Stimulated activated CD4-positive, alpha-beta T cell treated with anti-CD3 and anti-CD28 coated beads, Interleukin-4, amount 100 ng/mL, for 24 hours (primary cell): ENCODE measurements at places on chromosomes 16 and 17.

DNA sequence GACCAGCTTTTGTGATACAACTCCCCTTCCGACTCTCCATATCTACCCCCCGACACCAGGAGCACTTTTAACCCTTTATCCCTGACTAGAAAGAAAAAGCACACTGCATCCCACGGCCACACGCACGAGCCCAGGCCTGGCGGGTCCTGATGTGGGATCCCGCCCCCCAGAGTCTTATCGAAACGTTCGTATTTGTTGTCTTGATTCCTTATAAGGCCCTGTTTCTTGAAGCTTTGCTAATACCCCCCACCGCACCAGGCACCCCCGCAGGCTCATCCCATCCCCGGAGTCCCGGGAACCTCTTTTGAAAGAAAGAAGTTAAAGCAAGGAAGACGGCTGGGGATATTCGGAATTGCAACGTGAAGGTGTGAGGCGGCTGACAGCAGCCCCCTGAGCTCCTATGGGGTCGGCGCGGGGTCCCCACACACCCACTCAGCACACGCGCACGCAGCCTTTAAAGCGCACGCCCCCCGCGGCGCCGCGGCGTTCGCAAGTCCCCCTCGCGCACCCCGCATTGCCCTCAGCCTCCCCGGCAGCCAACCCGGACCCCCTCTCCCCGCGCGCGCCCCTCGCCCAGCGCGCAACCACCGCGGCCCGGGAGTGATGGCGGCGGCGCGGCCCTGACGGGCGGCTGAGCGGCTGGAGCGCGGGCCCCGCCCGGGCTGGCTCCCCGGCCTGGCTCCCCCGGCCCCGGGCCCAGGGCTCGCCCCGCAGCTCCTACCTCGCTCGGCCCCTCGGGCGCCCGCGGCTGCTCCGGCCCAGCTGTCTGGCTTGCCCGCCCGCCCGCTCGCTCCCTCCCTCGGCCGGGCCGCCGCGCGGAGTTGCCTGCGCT, 448 bp downstream of the STAT5B start:
- peak; percentile 29 for DNase-seq

DNA sequence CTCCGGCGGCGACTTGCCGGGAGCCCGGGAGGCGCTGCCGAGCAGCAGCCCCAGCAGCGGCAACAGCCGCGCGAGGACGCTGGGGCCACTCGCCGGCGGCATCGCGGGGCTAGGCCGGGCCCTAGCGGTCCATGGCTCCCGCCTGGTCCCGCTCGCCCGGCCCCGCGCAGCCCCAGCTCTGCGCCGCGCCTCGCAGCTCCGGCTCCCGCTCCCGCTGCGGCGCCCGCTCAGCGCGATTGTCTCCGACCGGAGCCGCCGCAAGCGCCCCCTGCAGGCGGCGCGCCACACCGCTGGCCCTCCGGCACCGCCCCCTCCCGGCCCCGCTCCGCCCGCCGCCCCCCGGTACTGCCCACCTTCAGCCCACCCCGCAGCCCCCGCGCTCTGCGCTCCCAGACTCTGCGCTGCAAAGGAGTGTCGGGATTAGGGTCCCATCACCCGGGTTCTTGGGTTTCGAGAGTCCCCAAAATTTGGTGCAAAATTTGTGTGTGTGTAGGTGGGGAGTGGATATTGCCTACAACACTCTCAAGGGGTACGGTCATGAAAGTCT, at the start of gene FAM171A2:
Gene FAM171A2, minus strand, starts transcription at position 241 of the 547 bp plus-strand sequence. Its CDS starts 139 bp downstream, at position 102.
- DNase-seq, result peak; percentile 65

DNA sequence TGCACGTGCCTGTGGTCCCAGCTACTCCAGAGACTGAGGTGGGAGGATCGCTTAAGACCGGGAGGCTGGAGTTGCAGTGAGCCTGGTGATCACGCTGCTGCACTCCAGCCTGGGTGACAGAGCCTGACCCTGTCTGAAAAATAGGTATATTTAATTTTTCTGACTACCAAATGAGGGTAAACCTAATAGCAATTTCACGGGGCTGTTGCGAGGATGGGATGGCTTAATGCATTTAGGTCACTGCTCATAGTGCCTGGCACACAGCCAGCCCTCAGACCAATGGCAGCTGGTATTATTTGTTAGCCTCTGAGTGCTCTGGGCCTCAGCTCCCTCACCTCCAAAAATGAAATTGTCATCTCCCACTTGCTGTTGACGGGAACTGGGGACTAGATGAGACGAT, 5.9 kb upstream of the CDIP1 start:
- no peak for DNase-seq

DNA sequence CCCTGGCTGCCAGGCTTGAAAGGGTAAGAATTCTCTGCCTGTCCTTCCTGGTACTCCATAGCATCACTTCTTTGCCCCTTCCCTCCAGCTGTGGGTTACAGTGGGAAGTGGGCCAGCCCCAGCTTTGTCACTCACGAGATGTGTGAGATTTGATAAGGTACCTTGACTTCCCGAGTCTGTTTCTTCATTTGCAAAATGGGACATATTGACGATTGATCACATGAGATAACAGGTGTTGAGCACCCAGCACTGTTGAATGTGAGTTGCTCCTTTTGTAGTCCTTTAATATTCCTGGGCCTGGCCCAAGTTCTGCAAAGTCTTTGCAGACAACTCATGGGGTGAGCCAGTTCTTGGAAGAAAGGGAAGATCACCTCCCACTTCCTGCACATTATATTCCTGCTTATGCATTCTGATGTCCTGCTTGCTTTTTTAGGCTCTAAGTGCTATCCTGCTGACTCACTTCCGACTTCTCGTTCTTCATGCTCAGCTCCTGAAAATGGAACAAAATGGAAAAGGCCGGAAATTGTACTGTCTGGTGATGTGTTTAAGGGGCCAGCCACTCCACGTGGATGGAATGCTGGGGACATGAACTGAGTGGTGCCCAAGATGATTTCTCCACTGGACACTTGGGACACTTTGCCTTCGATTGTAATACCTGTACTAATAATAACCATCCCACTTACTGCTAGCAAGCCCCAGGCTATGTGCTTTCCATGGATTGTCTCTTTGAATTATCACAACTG, 8.3 kb upstream of the NLK start:
- no peak for DNase-seq

DNA sequence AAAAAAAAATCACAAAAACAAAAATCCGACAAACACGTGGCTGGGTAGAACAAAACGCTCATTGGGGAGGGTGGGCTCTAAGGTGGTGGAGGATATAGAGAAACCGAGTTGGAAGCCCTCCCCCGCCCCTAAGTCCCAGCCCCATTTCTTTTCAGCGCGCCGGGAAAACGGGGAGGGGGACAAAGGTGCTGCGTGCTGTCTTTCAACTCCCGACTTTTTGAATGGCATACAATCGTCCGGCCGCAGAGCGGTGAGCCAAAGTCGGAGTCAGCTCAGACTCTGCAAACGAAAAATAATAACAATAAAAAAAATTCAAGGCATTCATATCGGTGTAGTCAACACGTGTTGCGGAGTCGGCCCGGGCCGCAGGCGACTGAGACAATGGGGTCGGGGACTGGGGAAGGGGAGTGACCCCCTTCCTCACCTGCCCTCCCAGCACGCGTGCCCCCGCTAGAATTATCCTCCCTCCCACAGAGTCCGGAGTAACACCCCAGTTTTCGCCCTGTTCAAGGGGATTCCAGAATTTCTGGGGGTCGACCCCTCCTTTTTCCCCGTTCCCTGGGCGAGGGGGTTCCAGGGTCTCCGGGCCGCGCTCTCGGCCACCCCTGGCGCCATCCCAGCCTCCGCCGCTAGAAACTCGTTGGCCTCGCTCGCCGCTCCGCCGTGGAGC, 1.7 kb upstream of the IGF2BP1 start:
- no peak for DNase-seq

GRCh38 chr16:19485611-19486010, 36.3 kb downstream of the GDE1 start:
- DNase-seq, result no peak

- no peak for DNase-seq
Observed at GRCh38 chr16:72689851-72690250, 358.1 kb downstream of the ZFHX3 start.
